Glomerular endothelial cell (primary cell): ENCODE measurements at places on chromosomes 11 and 22.
A peak's percentile ranks its signal among the peaks of the same experiment; 100 is the strongest.

- DNase-seq, result no peak
Measured at GRCh38 chr11:31767685-31768084, 43.4 kb downstream of the PAX6 start.

GRCh38 chr11:129973809-129974208, 28.8 kb downstream of the PRDM10 start:
- DNase-seq, result no peak

- DNase-seq, result no peak
Measured at GRCh38 chr22:23389271-23390071, 190.6 kb downstream of the IGLL1 start.

DNA sequence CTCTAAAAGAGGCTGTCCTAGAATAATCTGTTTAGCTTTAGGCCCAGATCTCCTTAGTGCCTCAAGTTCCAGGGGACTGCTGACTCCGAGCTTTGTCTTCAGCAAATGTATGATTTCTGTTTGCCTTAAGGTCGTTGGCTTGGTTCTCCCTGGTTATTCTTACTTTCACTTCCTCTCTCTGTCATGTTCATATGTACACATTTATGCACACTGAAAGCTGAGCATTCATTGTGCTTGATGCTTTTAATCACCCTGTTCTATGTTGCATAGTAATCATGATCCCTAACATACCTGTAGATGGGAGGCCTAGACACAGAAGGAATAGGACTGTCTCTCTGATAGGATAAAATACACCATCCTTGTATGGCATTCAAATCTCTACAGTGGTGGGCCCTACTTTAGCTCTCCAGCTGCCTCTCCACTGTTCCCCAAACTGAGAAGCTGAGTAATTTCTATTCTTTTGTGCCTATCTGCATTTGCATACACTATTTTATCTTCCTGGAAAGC, 7.2 kb downstream of the PPFIBP2 start:
- no peak for DNase-seq

GRCh38 chr11:457111-457760, 7.2 kb downstream of the PTDSS2 start:
- no peak for DNase-seq

GRCh38 chr11:129324533-129325175, 51.0 kb upstream of the BARX2 start:
- DNase-seq, result no peak

GRCh38 chr11:120912504-120912903, 111.4 kb upstream of the TBCEL start:
- peak; percentile 3 for DNase-seq

DNA sequence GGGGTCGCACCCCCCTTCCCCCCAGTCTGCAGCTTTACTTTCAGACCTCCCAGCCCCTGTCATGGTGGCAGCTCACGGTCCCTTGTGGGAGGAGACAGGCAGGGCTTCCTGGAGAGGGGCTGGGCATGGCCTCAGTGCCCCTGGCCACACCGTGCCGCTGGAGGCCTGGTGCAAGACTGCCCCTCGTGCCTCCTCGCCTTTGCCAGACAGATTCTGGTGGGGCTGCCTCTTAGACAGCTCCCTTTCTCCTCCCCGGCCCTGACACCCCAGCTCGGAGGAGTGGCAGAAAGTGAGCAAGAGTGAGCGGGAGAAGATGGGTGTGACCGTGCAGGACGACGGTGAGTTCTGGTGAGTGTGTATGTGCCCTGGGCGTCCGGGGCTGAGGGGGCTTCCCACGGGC, 12.1 kb upstream of the MYO7A start:
- DNase-seq, result no peak

DNA sequence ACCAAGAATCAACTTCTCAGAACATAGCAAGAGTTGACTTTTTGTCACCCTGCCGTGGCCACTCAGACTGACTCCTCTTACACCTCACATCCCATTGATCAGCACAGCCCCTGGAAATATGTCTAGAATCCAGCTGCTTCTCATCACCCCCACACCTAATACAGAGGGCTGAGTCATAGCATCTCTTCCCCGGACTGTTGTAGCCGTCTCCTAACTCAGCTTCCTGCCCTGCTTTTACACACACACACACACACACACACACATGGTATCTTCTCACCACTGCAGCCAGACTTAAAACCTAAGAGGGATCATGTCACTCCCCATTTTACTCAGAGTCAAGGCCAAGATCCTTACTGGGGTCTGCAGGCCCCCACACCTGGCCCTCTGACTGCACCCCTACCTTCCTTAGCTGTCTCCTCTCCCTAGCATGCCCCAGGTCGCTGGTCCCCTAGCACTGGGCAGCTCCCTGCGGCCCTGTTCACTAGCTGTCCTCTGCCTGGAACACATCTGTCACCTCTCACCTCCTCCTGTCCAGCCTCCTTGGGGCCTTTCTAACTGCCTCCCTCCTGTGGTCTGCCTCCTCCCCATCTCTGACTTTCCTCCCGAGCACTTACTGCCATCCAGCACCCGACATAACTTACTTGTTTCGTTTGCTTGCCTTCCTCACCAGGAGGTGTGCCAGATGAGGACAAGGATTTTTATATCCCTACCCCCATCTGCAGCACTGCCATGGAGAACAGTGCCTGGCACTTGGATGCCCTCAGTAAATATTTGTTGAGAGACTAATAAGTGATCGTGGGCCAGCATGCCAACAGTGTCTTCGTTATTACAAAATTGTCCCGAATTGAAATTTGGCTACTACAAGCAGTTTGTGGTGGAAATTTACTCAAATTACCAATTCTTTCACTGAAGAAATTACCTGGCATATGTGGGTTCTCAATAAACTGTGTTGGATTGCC, 61.9 kb downstream of the BMAL1 start:
- peak; percentile 52 for DNase-seq

DNA sequence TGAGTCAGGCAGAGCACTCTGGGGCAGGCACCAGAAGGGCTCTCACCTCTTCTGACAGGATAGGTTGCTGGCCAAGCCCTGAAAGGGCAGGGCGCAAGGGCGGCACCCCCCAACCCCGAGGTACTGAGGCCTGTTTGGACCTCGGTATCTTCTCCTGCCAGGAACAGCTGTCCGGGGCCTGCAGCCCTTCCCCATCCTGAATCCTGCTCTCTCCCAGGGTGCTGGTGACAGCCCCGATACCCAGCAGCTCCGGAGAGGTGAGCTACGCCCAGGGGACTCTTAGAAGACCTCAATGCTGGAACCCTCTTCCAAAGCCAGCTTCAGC, 79.1 kb downstream of the PHF21B start:
- DNase-seq, result no peak

GRCh38 chr11:15672825-15673224, 558.1 kb downstream of the INSC start:
- DNase-seq, result no peak

DNA sequence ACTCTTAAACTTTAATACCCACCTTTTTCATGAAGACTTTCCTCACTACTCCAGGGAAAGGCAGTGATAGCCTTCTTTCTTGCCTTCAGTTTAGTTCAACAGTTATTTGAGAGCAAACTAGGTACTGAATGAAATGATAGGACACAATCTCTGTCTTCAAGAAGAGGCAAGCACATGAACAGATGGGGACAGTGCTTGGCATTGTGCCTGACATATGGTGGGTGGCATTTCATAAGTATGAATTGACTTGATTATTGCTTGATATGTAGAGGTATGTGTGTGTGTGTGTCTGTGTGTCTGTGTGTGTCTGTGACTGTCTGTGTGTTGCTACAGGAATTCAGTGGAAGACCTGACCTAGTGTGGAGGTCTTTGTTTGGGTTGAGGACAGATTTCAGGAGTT, 504.1 kb downstream of the NELL1 start:
- DNase-seq, result no peak

GRCh38 chr11:67452141-67452952, at the start of gene GPR152:
Gene GPR152 (minus strand): TSS chr11:67452729. CDS start chr11:67452724, 5 bp downstream.
- no peak for DNase-seq

- no peak for DNase-seq
Measured at GRCh38 chr11:1344056-1344635, 34.7 kb upstream of the TOLLIP start.

GRCh38 chr11:110026858-110027626, 66.2 kb upstream of the ZC3H12C start:
- no peak for DNase-seq

- no peak for DNase-seq
Measured at GRCh38 chr11:2143799-2144543, 4.8 kb upstream of the IGF2 start.

DNA sequence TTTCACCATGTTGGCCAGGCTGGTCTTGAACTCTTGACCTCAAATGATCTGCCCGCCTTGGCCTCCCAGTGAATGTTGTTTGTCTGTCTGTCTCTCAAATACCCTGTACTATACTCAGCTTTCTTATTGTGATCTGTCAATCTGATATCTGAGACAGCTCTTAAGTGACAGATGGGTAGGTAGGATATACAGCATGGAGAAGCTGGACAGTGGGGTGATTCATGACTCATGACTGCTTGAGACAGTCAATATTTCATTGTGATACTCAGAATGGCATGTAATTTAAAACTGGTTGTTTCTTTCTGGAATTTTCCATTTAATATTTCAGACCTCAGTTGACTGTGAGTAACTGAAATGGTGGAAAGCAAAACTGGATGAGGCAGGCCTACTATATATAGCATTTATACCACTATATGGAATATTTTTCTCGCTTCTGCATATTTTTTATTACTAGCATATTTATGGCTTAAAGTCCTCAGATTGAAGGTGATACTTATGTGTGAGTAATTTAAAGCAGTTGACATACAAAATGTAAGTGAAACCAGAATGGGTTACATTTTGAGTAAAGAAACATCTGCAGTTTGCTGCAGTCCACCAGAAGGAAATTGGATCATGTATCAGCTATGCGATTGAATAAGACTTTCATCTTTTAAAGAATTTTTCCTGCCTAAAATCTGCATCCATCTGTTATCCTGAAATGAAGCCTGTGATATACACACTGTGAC, 22.3 kb downstream of the ARHGAP42 start:
- DNase-seq, result no peak

DNA sequence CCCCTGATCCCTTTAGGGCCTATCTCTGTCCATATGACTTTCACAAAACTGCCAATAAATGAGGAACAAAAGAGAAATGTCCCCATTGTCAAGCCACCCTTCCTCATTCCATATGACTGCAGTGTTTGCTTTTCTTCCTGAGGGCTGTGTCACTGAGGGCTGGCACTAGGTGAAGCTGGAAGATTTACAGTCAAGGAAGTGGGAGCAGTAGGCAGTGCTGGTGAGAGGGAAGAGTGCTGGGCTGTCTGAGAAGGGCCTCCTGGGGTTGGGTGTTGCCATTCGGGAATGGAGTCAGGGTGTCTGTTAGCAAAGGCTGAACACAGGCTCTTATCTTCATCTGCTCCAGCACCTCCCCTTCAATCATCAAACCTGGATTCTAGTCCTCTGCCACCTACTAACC, 30.9 kb downstream of the INSC start:
- DNase-seq, result no peak

- DNase-seq, result no peak
Measured at GRCh38 chr11:72075109-72075508, 5.2 kb downstream of the NUMA1 start.

DNA sequence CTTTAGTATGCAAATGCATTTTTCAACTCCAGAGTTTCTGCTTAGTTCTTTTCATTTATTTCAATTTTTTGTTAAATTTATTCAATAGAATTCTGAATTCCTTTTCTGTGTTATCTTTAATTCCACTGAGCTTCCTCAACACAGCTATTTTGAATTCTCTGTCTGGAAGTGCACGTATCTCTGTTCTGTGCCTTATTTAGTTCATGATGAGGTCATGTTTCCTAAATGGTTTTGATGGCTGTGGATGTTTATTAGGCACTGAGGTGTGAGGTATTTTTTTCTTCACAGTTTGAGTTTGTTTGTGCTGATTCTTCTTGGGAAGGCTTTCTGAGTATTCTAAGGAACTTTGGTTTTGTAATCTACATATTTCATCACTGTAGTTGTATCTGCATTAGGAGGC, 2042.8 kb upstream of the RAG2 start:
- no peak for DNase-seq

- DNase-seq, result no peak
Measured at GRCh38 chr11:3135481-3136440, 29.3 kb downstream of the OSBPL5 start.

- no peak for DNase-seq
Measured at GRCh38 chr11:67997475-67997921, 6.4 kb downstream of the UNC93B1 start.

DNA sequence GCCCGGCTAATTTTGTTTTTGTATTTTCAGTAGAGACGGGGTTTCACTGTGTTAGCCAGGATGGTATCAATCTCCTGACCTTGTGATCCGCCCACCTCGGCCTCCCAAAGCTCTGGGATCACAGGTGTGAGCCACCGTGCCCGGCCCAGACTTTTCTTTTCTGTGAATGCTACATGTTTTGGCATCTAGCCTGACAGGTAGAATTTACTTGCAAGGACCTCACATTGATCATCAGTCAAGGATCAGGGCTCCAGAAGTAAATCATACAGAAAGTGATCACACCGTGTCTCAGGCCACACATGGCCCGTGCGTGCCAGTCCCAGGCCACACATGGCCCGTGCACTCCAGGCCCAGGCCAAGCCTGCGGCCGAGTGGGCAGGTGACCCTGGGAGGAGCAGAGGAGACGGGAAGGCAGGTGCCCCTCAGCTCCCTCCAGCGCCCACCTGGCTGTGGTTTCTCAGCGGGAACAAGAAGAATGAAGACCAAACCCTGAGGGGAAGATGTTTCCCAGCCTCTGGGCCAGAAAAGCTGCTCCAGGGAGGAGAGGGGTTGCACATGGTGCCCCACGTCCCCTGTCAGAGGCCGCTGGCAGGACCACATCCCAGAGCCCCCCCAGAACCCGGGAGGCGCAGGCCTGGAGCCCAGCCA, 76.2 kb downstream of the BRD1 start:
- no peak for DNase-seq

DNA sequence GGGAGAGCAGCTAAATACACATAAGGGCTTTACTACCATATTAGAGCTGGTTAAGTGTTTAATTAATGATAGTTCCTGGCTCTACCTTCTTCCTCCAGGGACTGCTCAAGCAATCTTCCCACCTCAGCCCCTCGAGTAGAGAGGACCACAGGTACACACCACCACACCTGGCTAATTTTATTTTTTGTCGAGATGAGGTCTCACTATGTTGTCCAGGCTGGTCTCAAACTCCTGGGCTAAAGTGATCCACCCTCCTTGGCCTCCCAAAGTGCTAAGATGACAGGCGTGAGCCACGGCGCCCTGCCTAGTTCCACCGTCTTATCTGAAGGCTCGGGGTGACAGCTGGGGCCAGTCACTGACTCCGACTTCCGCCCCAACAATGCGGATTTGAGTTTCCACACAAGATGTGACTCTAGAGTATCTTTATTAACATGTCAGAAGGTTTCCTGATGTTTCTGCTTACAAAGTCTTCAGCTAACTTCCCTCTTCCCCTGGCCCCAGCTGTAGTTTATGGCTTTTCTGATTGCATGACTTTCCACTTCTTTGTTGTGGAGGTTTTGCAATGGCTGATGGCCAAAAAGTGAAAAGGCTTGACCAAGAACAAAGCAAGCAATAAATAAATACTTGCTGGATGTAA, 16.8 kb downstream of the TPST2 start:
- DNase-seq, result no peak

GRCh38 chr11:61080526-61080925, 21.8 kb upstream of the CD5 start:
- DNase-seq, result no peak

DNA sequence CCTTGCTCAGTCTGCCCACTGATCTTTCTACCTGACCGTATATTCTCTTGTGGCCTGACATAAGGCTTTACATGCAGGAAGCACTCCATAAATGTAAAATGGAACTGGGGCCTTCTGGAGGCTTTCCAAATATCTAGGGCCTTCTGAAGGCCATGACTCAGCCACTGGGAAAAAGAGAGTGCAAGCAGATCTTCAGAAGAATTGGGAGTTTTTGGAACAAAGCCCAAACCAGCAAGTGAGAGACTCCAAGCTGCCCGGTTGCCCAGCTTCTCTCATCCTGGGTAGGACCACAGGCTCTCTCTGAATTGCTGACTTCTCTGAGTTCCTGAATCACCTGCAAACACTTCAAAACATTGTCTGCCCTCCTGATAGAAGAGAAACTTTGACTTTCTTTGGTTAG, 107.9 kb upstream of the BMAL1 start:
- DNase-seq, result no peak
